ENCODE measurements at places on chromosomes 5 and 9.

DNA sequence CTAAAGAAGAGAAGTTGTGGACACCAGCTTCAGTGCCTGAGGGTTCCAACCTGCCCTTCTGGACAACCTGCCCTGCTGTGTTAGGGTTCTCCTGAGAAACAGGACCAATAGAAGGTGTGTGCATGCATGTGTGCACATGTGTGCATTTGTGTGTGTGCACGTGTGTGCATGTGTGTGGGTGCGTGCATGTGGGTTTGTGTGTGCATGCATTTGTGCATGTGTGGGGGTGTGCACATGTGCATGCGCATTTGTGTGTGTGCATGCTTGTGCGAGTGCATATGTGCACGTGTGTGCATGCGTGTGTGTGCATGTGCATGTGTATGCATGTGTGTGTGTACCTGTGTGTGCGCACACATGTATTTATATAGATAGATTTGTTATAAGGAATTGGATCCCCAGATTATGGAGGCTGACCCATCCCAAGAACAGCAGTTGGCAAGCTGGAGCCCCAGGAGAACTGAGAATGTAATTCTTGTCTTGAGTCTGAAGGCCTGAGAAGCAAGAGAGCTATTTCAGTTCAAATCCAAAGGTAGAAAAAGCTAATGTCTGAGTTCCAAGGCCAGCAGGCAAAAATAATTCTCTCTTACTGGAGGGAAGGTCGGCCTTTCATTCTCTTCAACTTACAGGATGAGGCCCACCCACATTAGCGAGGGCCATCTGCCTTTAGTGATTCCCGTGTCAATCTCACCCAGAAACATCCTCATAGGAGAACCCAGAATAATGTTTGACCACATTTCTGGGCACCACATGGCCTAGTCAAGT lies 62.9 kb upstream of the SYNPO start:
- no peak for DNase-seq

DNA sequence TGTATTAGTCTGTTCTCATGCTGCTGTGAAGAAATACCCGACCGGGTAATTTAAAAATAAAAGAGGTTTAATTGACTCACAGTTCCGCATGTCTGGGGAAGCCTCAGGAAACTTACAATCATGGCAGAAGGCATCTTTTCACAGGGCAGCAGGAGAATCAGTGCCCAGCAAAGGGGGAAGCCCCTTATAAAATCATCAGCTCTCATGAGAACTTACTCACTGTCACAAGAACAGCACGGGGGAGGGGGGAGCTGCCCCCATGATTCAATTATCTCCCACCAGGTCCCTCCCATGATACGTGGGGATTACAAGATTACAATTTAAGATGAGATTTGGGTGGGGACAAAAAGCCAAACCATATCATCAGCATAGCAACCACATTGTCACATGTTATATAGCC lies 102.5 kb downstream of the GPBP1 start:
- DNase-seq, result no peak

DNA sequence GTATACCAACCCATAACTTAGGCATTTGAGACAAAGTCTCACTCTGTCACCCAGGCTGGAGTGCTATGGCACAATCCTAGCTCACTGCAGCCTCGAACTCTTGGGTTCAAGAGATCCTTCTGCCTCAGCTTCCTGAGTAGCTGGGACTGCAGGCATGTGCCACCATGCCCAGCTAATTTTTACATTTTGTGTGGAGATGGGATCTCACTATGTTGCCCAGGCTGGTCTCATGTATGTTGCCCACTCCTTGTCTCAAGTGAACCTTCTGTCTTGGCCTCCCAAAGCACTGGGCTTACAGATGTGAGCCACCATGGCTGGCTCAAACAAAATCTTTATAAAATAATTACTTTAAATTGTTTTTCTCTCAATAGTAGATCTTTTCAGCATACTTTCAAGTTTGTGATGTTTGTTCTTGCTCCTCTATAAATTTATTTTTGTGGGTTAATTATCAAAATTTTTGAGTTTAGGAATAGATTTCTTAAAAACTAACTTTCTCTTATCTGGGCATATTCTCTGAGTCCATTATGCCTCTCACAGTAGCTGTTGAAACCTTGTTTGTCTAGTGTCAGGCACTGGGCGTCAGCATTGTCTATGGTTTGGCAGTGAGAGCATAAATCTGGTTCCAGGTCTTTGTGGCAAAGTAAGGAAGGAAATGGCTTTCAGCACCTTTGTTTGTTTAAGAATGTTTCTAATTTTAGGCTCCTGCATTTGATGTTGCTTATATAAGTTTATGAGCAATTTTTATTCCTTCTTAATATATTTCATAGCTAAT lies 38.7 kb downstream of the NLN start:
- DNase-seq, result peak; percentile 82

- DNase-seq, result no peak
Observed at GRCh38 chr5:113552137-113552536, 38.6 kb downstream of the YTHDC2 start.

All from AG10803 (cell line).